SW480 (cell line): ENCODE measurements at places on chromosomes 5 and 9.

DNA sequence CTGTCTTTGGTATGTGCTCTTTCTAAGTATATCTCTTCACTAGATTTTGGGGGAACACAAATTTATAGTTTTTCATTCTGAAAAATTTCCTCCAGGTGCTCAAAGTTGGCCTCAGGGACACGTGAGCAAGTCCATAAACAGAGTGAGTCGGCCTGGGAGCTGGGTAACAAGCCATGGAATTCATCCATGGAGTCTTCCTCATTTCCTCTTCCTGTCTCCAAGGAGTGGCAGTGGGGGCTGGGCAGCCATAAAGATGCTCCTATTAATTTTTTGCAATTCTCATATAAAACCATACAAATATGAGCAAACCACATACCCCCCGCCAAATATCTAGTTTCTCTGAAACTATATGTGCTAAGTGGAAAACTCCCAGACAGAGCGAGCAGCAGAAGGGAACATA lies 136.6 kb upstream of the OTULINL start:
- no peak for DNase-seq

DNA sequence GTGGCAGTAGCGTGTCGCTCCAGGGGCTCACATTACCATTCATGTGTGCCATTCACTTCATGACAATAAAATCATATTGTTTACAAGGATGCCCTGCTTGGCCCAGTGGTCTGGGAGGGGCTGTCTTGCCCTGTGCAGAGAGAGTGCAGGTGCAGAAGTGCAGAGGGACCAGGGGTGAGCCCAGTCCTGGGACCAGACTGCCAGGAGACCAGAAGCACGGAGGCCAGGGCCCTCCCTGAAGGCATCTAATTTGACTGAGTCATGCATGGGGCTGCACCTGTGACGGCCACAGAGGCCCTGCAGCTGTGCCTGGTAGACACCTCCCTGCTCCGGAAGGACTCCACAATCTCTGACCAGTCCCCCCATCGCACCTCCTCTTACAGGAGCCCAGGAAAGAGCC lies 164.4 kb upstream of the FOXD4L5 start:
- no peak for DNase-seq

DNA sequence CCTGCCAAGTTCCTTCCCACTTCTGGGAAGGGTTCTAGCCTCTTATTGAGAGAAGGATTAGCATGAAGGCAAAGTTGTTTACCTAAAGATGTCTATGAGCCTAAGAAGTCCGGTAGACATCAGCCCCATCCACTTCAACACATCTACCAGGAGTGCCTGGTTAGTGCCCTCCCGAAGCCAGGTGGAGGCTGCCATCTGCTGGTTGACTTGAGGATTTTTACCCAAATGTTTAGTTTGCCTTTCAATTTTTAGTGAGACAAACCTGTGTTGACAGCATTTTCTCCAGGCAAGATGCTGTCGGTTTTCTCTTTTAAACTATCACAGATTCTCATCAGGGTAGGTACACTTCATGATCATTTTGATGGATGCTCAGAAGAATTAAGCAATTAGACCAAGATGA lies 83.6 kb upstream of the TNFSF8 start:
- DNase-seq, result peak; percentile 67

GRCh38 chr5:174145821-174146220 lies 100.3 kb downstream of the NSG2 start:
- DNase-seq, result peak; percentile 54

DNA sequence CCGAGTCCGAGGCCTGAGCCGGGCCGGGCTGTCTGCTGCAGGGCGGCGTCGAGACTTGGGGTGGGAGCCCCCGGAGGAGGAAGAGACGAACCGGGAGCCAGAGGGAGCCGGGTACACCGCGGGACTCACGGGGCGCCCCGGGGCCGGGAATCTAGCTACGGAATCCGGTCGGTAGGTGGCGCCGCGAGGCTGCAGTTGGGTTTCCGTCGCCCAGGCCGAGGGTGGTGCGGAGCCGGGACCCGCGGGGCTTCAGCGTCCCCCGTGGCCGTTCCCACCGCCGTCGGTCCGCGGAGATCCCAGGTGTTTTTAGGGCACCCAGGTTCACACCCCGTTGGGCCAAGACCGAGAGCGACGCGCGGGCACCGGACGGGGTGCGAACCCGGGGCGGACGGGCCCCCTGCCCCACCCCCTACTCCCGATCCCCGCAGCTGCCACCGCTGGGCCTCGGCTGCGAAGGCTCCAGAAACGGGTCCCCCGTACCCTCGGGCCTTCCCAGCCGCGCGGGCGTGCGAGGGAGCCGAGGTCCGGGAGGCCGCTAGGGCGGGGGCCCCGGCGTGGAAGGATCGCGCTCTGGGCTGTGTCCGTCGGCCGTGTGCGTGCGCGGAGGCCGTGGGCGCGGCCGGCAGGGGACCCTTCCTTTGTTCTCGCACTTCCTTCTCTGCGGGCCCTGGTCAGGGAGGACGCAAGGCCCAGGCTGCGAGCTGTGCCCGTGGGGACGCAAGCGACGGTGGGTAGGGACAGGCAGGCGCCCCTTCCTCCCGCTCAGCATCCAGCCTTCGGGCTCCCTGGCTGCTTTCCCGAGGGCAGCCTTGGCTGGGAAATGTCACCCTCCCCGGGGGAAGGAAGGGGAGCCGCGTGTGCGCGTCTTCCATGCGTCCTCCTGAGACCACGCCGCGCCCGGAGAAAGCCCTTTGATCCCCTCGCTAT lies 146.6 kb downstream of the GAPVD1 start:
- DNase-seq, result peak; percentile 59

DNA sequence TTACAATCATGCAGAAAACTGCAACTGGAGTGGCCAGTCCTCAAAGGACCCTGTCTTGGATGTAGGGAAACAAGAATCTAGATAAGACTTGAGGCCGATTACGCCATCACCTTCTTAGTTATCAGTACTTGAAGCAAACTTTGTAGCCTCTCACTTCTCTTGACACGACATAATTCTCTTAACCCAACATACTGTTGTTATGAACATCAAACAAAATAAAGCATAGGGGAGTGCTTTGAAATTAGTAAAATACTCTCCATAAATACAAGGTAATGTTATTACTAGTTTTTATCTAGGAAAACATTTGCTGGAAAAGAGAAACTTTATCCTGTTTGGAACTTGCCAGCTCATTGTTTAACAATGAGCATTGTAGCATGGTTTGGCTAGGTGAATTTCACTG lies 574.9 kb upstream of the DMAC1 start:
- DNase-seq, result no peak

DNA sequence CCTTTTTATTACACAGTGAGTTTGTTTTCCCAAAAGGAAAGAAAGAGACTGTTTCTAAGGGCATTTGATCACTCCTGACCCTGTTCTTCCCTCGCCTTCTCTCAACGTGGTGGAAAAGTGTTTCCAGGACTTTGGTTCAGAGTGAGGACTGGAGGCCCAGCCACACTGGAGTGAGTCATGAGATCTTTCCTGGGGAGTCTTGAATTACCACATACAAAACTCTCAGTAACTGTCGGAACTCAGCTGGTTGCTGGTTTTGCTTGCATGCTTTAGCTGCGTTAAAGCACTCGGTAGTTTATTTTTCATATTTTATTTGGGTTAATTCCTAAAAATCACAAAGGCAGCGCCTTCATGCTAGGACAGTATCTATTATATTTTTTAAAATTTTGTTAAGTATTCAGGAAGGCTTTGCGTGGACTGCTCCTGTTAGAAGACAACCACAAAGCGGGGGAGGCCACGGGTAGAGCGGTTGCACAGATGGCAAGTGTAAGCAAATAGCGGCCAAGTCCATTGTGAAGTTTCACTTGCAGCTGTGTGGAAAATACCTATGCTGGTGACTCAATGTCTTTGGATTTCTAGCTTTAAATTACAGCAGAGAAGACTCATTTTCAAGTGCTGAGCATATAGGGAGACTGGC lies 77.7 kb downstream of the ARSB start:
- no peak for DNase-seq

GRCh38 chr9:131330814-131331600 lies 41.5 kb downstream of the PLPP7 start:
- DNase-seq, result no peak
